Activated gamma-delta T cell (primary cell): ENCODE measurements at places on chromosomes 3 and 15.

DNA sequence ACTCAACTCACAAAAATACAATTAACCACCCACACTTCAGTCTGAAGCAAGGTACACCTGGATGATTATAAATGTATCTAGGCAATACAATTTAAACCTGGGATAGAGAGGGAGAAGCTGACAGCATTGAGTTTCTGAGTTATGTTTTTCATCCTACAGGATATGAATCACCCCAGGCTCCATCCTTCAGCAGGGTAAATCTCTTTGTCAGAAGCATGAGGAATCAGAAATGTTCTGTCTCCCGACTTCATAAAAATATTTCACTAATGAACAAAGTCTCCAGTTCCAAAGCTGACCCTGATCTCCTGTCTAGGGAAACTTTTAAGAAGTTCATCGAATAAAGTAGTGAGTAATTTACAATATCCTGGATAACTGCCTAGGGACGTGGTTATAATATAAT, 25.5 kb upstream of the FRMD4B start:
- DNase-seq = no peak

DNA sequence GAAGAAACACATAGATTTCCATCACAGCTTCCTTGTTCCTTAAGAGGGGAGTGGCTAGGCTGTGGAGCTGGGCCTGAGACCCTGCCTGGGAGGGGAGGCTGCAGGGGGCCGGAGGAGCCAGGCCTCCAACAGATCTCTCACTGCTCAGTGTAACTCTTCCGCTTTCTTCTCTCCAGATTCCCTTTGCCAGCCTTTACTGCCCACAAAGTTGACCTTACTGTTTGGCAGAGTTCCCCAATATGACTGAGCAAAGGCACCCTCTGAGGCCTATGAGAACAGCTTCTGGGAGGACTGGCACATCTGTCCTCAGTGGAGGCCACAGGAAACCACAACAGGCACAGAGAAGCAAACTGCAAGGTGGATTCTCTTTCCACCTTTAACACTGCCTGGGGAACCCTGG, 38.1 kb downstream of the SLCO2A1 start:
- DNase-seq = no peak

GRCh38 chr3:151171145-151171757, 31.8 kb downstream of the GPR171 start:
- DNase-seq = no peak

- DNase-seq = no peak
Measured at GRCh38 chr15:66072616-66073361, 180.8 kb downstream of the MEGF11 start.

- DNase-seq = no peak
Measured at GRCh38 chr3:61829722-61830350, 268.5 kb downstream of the PTPRG start.

DNA sequence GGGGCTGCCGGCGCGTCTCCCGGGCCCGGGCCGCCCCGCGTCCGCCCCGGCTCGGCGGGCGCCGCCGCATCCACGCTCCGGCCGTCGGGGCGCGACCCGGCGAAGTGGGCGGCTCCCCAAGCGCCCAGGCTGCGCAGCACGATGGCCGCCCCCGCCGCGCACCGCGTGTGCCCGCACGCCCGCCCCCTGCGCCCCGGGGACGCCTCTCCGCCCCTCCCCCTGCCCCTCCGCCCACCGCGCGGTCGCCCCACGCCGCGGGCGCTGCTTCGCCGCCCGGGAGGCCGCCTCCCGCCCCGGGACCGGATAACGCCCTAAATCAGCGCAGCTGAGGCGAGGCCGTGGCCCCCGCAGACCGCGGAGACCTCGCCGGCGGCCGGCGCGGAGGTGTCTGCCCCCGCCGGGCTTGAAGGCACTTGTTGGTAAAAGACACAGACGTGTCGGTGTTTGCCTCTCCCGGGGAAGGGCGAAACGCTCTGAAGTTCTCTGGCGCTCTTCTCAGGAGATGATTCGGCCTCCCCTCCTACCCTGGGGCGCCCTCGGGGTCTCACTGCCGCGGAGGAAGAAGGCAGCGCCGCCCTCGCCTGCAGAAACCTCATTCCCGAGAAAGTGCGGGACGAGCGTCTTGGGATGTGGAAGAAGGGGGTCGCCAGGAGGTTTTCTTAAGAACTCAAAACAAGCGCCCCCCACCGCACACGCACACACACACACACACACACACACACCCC, at the start of gene BNC1:
BNC1 (minus strand) TSS at position 106 of the 725 bp plus-strand sequence; CDS start at position 70, 36 bp downstream.
- no peak for DNase-seq

- DNase-seq = no peak
Measured at GRCh38 chr15:69088300-69088965, 72.0 kb upstream of the GLCE start.

DNA sequence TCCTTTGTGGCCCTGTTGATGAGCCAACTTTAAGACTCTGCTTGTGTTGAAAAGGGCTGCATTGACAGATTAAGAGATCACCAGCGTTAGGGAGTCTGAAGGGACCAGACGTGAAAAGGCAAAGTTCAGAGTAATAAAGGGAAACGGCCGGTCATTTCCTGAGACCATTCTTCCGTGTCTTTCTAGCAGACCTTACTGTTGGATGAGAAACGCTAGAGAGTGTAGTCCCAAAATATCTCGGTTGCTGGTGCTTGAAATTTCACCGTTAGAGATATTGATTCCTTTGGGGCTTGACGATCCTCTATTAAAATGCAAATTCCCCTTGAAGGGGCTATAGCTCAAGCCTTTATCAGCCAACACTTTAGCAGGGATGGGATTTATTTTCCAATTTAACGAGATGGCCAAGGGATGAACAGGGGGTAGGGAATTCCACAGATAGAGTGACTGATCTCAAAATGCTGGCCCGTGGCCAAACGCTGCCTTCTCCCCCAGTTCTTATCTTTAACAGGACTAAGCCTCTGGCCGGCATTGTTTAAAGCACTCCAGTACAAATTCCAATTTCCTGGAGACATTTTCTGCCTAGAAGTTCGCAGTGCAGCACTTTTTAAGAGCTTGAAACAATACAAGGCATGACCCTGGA, 250.4 kb downstream of the TJP1 start:
- no peak for DNase-seq
